Stimulated activated CD8-positive, alpha-beta memory T cell treated with anti-CD3 and anti-CD28 coated beads, Interleukin-12 subunit alpha, Interleukin-12 subunit beta, amount 100 ng/mL, for 1 hour (primary cell): ENCODE measurements at places on chromosomes 5 and 9.

- DNase-seq = no peak
These were observed 88.6 kb upstream of the IFNE start for GRCh38 chr9:21570643-21571275.

DNA sequence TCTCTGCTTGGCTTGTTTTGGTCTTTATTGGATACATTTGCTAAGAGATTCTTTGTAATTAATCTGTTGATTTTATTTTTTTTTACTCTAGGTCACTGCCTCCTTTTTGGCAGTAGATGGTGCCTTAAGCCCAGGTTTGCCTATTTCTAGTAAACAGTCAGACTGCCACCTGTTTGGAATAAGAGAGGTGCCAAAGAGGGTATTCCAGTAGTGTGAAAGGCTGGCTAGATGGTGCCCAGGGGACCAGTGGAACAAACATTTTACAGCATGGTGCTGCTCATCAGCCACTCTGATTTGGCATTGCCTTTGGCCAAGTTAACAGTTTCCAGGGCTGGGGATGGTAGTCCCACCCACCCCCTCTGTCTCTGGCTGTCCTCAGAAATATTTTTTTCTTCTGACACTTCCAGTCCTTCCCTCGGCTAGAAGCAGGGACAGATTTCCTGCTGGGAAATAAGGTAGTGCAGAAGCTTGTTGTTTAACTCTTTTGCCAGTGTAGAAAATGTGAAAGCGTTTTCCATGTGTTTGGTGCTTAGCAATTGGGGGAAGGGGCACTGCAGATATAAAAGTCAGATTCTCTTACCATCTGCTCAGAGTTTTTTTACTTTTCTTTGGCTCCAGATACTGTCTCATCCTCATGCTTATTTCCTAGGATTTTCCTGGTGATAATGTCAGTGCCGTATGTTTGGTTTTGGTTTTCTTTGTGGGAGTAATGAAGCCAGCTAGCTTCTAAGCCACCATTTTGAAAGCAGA is 36.6 kb upstream of the FBXL7 start:
- DNase-seq = no peak

DNA sequence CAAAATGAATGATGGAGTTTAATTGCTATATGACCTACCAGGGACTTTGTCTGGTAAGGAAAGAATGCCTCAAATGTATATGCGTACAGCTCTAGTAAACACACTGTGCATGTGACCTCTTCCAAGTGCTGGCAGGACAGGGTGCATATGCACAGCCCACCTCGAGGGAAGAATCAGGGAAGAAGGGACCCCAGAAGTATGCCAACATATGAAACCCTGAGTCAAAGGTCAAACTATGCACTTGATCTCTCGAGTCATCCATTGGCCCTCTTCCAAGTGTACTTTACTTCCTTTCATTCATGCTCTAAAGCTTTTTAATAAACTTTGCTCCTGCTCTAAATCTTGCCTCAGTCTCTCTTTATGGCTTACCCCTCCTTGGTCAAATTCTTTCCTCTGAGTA is 804.6 kb upstream of the COX7C start:
- no peak for DNase-seq

- DNase-seq = no peak
These were observed 42.4 kb downstream of the PAX5 start for GRCh38 chr9:36991516-36992134.

- no peak for DNase-seq
These were observed 74.9 kb downstream of the FBXL7 start for GRCh38 chr5:15574806-15575325.

- DNase-seq = no peak
These were observed 33.9 kb downstream of the LMNB1 start for GRCh38 chr5:126810596-126811380.

DNA sequence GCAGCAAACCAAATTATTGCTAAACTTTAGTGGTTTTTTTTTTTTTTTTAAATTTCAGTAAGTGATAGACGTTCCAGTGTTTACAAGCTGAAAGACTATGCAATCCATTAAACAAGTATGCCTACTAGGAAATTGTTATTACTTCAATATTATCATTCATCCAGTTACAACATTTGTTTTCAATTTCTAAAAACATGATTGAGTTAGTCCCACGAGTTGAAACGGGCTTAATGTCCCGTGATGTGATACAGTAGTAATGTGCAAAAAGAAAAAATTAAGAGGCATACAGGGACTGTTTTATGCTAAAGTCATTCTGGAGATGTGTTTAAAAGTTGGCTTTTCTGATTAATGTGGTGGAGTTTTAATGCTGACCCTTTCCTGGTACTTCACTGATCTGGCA is 550.3 kb upstream of the DMAC1 start:
- DNase-seq = no peak

DNA sequence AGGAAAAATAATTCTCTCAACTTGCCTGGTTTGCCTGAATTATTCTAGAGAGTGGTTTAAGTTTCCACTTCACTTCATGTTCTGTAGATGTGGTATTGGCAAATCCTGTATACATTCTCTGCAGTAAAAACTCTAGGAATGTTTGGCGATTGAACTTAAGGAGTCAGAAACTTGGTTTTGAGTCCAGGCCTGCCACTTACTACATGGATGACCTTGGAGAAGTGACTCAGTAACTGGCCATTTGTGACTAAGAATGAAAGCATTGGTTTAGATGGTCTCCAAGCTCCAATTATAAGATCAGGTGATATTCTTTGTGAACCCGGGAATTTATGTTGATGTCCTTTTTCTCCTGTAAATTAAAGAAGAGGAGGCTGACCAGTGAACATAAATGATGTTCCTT is 233.8 kb downstream of the GAS1 start:
- no peak for DNase-seq

DNA sequence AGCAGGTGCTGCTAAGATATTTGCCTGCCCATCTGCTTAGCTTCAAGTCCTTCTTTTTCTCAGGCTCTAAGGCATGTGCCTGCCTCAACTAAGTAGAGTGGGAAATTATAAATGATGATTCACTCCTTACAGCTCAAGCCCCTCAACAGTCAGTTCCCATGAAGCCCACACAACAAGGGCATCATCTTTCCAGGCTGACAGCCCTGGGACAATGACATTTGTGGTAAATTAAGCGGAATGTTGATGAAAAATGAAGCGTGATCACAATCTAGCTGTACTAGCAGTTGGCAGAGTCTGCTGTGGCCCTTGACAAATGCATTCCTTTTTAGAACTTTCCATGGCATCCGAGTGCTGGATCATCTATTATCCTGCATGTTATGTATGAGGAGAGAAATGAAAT is 548.6 kb downstream of the KIF4B start:
- no peak for DNase-seq

DNA sequence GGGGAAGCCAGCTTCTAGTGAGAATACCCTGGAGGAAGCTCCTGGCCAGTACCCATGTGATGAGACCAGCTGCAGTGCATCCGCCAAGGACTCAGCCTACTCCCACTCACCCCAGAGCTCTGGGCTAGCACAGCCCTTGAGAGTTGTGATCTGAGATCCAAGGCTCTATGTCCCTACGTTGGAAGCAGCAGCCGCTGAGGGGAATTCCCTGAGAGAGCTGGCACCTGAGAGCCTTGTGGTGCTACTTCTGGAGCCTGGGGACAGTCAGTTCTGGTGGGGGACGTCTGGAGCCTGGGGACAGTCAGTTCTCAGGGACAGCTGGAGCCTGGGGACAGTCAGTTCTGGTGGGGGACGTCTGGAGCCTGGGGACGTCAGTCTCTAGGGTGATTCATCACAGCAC is 39.2 kb downstream of the PDZD2 start:
- no peak for DNase-seq

GRCh38 chr5:34474573-34475021 is 181.5 kb upstream of the RAI14 start:
- DNase-seq = no peak

- no peak for DNase-seq
These were observed 3.9 kb downstream of the RGS14 start for GRCh38 chr5:177361418-177362291.

DNA sequence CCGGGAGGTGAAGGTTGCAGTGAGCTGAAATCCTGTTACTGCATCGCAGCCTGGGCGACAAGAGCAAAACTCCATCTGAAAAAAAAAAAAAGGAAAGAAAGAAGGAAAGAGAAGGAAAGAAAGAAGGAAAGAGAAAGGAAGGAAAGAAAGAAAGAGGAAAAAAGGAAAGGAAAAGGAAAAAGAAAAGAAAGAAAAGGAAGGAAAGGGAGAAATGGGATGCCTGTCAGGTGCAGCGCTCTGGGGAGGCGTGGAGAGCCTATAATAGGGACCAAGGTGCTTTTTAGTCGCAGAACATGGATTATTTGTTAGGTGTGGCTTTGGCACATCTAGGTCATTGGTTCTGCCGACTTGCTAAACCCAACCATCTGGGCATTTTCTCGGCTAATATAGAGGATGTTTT is 17.9 kb downstream of the EXOSC2 start:
- DNase-seq = no peak

DNA sequence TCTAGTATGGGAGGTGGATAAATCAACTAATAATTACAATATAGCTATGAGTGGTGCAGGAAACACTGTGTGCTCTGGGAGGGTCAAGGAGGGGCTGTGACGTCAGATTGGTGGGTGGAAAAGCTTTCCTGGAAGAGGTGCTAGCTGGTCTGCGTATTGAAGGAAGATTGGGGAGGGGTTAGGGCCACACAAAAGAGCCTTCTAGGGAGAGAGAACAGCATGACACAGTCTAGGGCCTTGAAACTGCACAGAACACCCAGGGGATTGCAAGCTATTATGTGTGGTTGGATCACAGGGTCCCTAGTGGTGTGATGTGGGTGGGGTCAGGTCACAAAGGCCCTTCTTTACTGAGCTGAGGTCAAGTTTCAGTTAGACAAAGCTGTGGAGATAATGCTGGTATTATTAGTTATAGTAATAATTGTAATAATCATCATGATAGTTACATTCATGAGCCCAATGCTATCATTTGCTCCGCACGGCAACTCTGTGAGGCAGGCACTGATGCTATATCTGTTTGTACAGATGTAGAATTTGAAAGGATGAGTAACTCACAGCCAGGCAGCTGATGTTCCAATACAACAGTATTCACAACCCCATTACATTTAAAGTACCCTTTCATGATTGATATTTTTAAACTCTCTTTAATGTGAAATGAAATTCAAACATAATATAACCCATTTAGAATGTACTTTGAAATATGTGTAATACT is 197.4 kb upstream of the IL12B start:
- no peak for DNase-seq

- DNase-seq = no peak
These were observed 213.2 kb downstream of the ADAMTS6 start for GRCh38 chr5:65268525-65268924.

- DNase-seq = no peak
These were observed 39.3 kb downstream of the CRB2 start for GRCh38 chr9:123395276-123395688.

GRCh38 chr5:83507431-83507830 is 35.9 kb downstream of the VCAN start:
- DNase-seq = no peak

DNA sequence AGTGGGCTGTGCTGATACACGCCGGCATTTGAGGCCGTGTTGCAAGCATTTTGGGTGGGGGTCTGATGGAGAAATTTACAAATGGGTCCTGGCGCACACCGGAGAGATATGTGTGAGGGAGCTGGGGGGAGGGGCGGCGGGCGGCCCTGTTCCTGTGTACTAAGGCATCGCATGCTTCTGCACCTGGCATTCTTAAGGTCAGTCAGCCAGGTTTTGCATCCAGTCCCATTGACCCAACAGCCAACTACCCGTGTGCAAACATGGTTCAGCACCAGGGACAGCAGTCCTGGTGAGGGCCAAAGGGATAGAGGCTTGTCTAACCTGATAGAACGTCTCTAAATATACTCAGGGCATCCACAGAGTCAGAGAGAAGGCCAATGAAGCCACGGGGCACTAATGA is 839 bp downstream of the GABRG2 start:
- DNase-seq = no peak

DNA sequence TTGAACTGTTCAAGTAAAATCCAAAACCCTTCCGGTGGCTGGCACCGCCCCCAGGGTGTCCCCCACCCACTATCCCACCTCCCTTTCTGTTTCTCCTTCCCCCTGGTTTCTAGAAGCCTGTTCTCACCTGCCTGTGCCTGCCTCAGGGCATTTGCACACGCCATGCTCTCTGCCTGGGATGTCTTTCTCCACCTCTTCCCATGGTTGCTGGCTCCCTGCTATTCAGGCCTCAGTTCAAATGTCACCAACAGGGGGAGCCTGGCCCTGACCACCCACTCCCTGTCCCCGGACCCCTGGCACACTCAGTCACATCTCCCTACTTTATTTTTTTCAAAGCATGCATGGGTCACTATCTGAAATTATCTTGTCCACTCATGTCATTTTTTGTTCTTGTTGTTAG is 39.9 kb upstream of the EEIG1 start:
- DNase-seq = no peak

- no peak for DNase-seq
These were observed 308.0 kb upstream of the PUM3 start for GRCh38 chr9:3151672-3152576.

DNA sequence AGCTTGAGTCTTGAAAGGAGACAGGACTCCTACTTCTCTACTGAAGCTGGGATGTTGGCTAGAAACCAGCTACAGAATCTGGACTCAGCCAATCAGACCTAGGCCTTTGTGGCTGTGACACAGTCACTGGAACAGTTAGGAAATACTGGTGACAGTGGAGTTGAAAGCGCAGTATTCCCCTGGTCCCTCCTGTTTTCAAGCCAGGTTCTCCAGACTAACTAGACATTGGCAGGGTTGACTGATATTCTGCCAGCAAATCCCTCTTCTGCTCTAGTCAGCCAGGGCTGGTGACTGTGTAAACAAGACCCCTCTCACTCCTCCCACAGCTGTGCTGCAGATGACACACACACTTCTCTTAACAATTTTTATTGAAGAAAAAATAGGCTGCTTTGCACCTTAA is 8.7 kb downstream of the SHROOM1 start:
- DNase-seq = no peak

- DNase-seq = no peak
These were observed 113.6 kb upstream of the ADRA1B start for GRCh38 chr5:159802661-159803060.

DNA sequence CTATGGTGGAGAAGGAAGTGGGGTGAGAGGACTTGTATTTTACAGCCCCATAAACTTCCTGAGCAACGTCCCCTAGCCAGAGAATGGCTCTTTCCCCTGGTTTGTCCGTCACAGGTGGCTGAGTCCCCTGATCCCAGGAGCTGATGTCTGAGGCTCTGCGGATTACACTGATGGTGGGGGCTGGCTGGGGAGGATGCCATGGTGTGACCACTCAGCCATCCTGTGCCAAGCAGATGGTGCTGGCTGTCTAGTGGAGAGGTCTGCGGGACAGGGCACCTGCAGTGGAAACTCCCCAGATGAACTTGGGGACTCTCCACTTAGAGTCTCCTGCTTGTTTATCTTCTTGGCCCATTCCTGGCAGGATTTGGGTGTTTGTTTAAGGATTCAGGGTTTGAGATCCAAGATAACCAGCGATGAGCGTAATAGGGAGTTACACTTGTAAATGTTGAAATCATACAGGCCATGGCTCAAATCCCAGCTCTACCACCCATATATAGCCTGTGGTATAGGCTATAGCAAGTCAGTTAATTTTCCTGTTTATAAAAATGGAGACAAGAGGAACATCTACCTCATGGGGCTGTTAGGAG is 4.7 kb upstream of the PTGS1 start:
- DNase-seq = no peak
